ENCODE measurements at places on chromosomes 3 and 15. TPM values are rescaled to one million over a fixed set of nuclear protein-coding genes. Genes with fewer than 3 reads are reported as not detected.

Gene GABRB3
- total RNA-seq = not detected

GRCh38 chr3:45462522-45463265, 74.3 kb downstream of the LARS2 start:
- DNase-seq = peak; percentile 8

- peak; percentile 63 for DNase-seq
These were observed 82.1 kb downstream of the LINGO1 start for GRCh38 chr15:77550301-77551251.

GRCh38 chr3:197559651-197560050, 3.9 kb upstream of the BDH1 start:
- no peak for DNase-seq

DNA sequence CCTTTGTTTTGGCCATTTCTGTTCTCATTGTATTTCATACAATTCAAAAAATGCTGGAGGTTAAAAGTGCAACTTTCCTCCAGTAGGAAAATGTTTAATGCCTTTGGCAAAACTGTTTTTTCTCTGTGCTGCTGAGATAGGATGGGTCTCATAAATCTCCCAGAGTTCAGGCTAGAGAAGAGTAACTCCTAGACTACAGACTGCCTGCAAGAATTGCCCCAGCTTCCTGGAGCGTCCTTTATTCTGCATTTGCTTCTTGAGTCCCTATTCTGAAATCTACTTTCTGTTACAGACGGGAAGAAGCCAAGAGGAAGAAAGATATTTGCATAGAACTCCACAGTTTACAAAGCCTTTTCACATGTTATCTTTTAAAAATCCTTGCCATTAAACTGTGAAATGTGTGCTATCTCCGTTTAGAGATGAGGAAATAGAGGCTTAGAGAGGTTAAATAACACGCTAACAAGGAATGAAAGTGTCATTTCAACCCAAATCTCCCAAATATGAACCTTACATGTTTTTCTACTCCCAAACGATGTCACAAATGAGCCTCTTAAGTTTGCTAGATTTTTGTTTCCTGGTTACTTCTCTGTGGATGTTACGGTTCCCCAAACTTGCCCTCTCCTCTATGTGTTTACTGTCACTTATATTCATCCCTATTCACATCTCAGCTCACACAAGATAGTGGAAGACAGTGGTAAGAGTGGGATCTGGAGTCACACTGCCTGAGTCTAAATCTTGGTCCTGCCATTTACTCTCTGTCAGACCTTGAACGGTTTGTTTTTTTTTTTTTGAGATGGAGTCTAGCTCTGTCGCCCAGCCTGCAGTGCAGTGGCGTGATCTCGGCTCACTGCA, 17.4 kb downstream of the NANOGP8 start:
- DNase-seq = no peak

DNA sequence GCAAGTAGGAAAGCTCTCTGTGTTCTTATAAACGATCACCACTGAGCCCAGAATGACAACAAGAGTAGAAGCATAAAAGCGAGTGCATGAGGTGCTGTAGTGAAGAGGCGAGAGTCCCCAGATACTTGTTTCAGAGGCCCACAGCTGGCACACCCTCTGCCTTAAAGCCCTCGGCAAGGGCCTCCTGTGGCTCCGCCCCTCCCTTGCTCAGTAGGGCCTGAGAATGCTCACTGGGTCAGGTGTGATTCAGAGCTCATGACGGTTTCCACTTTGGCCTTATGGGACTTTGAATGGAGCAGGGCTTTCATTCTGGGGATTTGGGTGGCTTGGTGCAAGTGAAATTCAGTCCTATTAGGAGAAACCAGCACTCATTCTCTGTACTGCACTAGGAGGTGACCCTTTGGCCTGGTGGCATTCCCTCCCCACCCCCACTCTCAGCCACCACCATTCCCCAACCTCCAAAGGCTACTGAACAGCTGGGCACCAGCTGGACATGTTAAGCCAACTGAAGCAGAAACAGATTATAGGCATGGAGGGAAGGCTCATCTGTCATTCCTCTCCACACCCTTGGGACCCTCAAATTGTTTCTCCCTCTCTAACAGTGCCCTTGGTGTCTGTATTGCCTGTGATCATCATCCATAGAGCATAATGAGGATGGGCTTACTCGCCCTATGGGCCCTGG, 109.6 kb upstream of the CTDSPL start:
- DNase-seq = no peak
